ENCODE measurements at places on chromosomes 11 and 22.

GRCh38 chr11:14422814-14423182 is 63.8 kb upstream of the RRAS2 start:
- DNase-seq = no peak

GRCh38 chr11:118899296-118899688 is 15.6 kb downstream of the CXCR5 start:
- DNase-seq = no peak

GRCh38 chr22:27883656-27884350 is 35.3 kb downstream of the PITPNB start:
- no peak for DNase-seq

DNA sequence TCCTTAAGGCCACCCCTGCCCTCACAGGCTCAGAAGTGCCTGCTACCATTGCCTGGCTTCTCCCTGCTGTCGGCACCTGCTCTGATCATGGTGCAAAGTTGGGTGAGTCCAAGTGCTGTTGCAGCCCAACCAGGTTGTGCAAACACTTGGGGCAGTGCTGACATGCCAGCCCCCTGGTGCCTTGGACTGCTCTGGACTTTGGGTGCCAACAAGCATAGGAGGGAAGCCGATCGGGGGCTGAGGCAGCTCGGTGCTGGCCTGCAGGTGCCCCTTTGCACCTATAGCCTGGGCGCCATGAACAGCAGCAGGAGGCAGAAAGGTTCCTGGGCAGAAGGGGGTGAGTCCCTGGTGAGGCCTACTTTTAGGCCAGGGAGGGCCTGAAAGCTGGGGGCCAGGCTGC is 113.0 kb downstream of the ARHGAP20 start:
- DNase-seq = no peak

DNA sequence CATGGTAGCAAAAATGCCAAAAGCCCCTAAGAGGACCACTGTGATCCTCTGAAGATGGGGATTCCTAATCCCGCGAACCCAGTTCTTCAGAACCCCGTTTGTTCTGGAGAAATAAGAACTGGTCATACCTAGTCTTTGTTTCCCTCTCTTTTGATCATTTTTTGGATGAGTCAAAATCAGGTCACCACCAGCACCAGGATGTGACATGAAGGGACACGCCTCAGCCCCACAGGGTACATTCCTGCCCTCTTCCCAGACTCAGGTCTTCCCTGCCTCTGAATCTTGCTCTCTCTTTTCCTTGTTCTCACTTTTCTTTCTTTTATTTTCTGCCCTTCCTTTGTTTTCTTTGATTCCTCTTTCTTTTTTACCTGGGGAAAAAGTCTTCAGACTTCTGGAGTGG is 14.6 kb upstream of the ANO1 start:
- no peak for DNase-seq

DNA sequence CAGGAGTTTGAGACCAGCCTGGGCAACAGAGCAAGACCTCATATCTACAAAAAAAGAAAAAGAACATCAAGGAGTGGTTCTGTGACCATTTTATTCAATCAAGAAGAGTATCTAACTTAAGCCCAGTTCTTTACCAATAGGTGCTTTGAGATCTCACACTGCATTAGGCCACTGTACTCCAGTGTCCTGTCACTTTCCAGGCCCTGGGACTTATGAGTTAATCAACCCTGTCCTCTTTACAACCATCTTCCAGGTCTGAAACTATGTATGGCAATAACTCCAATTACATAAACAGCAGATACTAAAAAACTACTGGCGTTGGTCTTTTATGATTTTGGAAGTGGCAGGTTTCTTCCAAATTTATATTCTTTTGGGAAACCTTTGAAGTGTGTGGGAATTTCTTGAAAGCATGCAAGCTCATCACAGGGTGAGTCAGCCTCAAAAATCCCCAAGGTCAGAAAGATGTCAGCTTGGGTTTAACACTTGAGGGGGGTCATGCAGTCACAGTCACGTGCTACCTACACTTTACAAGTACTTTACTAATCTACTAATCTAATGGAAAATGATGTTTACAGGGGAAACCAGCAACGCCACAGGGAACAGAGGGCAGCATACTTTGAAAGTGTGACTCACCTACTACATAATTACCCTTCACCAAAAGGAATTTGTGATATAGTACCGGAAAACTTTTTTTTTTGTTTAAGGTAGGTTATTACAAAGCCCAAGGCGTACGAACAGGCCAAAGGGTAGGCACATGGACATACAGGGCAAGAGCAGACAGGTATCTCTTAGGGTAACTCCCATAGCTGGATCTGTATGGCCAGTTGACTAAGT is 15.6 kb downstream of the PISD start:
- DNase-seq = no peak

DNA sequence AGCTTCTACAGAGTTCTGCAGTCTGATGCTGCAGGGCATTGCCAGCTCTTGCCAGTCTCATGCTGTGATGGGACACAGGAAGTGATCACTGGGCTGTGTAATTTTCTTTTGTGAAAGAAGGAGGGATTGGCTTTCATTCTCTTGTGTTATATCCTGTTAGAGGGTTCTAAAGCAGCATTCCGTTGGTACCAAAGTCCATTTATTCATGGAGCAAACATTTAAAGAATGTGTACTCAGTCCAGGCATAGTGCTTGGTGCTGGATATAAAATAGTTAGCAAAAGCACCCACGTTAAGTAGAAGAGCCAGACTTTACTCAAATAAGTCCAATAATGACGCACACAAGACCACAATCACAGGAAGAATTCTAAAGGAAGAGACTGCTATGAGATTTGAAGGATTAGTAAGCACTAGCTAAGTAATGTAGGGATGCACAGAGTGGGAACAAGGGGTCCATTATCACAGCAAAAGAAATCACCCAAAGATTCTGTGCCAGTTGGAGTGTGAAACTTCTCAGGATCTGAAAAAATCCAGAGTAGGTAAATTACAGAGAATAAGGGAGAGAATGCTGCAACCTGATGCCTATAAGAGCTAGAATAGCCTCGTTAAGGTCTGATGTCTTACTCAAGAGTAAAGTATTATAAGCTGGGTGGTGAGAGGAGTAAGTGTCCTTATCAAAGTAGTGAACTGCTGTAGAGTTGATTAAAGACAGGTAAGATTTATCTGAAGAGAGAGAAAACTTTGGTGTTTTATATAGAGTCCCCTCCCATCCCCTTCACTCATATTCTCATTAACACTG is 728.3 kb downstream of the METTL15 start:
- no peak for DNase-seq

Data from NCI-H526 treated with DMSO at 0.1 percent for 48 hours (cell line).